ENCODE measurements at places on chromosomes 3 and 15.

- no peak for DNase-seq
Observed at GRCh38 chr3:73459711-73460110, 165.0 kb downstream of the PDZRN3 start.

DNA sequence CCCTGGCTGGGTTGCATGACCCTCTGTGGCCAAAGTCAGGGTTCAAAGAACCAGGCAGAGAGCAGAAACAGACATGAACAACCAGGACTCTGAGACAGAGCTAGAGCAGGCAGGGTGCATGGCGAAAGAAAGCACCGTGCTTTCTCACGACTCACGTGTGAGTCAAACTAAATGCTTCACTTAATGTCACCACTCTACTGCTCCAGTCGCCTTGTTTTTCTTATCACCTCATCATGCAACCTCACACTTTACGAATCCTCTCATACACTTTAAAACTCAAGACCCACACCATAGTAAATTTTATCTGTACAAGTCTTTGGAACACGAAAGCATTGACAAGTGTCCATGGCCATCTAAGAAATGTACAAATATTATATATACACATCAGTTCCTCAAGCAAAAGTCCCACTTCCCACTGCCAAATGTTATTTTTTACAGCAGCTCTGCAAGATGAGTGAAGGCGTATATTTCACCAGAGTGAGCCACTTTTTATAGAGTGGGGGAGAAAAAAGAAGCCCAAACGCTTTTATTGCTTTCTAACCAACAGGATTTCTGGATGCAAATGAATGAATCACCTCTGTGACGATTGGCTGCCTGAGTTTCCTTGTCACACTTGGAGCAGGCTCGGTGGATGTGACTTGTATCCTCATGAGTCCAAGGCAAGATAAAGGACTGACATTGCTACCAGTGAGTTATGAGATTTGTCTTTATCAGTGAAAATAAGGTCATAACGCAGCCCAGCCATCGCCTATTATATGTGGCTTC is 16.0 kb upstream of the MEGF11 start:
- DNase-seq = no peak

GRCh38 chr3:194220901-194221326 is 85.0 kb downstream of the HES1 start:
- no peak for DNase-seq

GRCh38 chr3:42403737-42404136 is 6.7 kb downstream of the LYZL4 start:
- no peak for DNase-seq

GRCh38 chr15:62360332-62361097 is 195.4 kb upstream of the C2CD4B start:
- DNase-seq = no peak

- no peak for DNase-seq
Observed at GRCh38 chr15:40051616-40052415, 12.8 kb upstream of the SRP14 start.

- peak; percentile 25 for DNase-seq
Observed at GRCh38 chr15:71802770-71803169, 7.6 kb upstream of the NR2E3 start.

DNA sequence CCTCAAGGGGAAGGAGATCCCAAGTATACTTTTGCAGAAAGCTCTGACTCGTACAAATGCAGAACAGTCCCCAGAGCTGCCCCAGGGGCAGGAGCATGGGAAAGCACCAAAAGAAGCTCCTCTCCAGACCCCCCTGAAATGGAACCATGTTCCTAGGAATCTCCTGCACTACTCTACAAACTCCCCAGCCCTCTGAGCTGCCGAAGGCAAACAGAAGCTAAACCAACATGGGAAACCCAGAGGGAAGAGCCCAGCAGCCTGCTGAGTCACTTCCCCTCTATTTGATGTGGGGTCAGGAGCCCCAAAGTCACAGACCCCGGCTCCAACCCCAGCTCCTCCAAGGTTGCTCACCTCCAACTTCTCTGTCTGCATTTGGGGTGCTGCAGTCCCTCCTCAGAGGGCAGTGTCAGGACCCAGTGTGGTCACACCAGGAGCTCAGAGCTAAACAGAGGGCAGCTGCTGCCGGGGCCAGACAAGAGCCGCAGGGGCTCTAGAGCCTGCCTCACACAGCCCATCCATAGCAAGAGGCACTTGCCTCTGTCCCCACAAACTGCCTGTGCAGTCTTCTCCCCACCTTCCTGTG is 3.8 kb upstream of the PLXNA1 start:
- no peak for DNase-seq

DNA sequence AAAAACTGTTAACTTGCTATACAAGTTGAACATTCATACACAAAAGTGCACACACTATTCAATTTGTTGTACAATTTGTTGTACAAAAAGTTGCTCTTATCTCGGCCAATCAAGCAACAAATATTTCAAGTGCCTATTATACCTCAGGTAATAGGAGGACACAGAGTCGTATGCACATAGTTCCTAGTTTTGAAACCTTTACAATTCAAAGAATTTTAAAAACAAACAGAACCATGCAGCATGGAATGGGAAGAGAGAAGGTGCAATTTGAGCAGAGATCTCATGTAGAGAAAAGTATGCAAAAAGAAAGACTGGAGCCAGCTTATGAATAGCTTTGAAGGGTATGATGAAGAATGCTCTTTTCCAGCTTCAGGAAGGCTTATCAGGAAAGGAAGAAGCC is 46.5 kb upstream of the ARPP19 start:
- DNase-seq = no peak

DNA sequence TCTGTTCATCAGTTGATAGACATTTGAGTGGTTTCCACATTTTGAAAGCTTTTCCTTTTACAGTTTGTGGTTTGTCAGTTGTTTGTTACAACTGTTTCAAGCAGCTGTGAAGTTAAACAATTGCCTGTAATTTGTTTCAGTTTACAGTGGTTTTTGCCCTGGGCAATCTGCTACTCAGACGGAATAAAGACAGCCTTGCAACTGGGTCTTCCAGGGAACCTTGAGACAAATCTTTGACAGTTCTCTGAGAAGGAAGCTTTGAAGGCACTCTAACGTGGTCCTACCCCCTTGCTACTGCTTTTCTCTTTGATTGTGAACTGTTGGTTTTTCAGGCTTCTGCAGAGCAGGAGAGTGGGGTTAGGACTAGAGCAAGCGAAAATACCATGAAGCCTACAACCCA is 28.0 kb downstream of the LRRC28 start:
- DNase-seq = no peak

GRCh38 chr3:137471558-137472204 is 292.4 kb upstream of the SOX14 start:
- no peak for DNase-seq

- no peak for DNase-seq
Observed at GRCh38 chr3:102224171-102224570, 210.6 kb upstream of the ZPLD1 start.

- no peak for DNase-seq
Observed at GRCh38 chr3:42094128-42094527, 3.0 kb downstream of the TRAK1 start.

DNA sequence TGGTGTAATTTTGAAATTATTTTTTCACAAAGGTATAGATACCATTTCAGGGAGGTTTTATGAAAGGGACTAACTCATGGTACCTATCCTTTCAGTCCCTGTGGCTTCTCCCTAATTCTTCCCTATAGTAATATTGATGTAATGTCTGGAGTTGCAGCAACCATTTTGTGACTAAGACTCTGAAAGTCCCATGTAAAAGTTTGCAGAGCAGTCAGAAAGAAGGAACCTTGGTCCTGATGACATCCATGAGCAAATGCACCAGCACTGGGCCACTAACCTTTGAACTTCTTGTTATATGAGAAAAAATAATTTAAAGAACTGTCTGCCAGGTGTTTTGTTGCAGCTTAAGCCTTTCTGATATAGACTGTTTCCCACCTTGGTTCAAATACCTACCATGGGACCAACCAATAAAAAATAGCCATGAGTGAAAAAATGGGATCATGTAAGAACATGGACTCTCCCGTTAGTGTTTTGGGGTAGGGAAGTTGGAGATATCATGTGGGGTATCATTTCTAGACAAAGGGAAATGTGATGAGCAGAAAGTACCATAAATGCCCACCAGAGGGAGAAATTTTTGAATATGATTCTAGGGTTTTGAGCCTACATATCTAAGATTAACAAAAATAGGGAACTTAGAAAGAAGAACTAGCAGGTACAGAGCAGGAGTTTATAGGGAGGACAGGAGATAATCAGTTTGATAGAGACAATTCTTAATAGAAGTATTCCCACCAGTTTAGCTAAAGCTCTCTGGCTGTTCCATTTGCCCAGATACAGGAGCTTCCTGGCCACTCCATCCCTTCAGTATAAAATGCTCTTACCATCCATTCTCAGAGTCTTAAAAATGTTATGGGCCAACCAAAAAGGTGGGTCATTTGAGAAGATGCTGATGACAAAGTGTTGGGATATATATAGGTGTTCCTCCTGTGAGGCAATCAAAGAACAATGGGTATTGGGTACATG is 3.4 kb upstream of the CPOX start:
- DNase-seq = no peak

DNA sequence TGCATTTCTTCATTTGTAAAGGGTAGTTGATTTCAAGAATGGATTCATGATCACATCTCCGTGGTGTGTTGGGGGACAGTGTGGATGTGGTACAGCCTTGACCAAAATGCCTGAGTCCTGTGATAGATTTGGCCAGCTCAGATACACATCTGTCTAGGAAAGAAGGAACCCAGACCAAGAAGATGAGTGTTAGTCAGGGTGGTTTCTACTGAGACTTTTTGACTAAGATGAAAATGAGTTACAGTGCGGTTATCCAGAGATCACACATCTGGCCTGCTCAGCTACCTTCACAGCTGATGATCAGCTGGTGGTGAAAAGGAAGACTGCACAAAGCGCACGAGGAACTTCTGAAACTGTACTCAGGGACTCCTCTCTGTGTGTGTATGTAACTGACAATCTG is 68.0 kb downstream of the FNDC3B start:
- DNase-seq = peak; percentile 50
